Immature natural killer cell (primary cell): ENCODE measurements at places on chromosomes 3 and 15.

GRCh38 chr15:90817117-90818057 is 51.0 kb upstream of the FURIN start:
- no peak for DNase-seq

GRCh38 chr15:41832875-41833274 is 5.0 kb downstream of the JMJD7 start:
- DNase-seq, result no peak

- no peak for DNase-seq
Observed at GRCh38 chr3:183291497-183292031, 38.5 kb downstream of the B3GNT5 start.

- no peak for DNase-seq
Observed at GRCh38 chr3:57158813-57159738, 6.1 kb downstream of the IL17RD start.

- DNase-seq, result no peak
Observed at GRCh38 chr3:148896062-148896461, 31.0 kb downstream of the CPA3 start.

GRCh38 chr15:77988347-77989295 is 88.9 kb downstream of the TBC1D2B start:
- no peak for DNase-seq

GRCh38 chr15:41999290-42000285 is 21.3 kb downstream of the PLA2G4E start:
- no peak for DNase-seq

DNA sequence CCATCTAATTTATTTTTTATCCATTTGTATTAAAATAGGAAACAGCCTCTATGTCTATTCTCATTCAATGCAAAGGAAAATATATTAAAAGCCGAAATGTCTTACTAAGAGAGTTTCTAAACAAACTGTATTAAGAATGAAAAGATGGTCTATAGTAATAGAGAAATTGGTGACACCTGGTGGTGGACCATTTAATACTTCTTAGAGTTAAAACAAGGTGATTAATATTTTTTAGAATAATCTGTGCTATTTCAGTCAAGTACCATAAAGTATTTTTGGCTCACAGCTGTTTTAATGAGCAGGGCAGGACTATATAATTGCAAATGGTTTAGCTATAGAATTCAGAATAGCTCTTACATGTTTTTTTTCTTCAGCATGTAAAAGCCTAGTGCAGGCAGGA is 55.7 kb downstream of the SYNPR start:
- no peak for DNase-seq

GRCh38 chr15:34043391-34043790 is 4.4 kb upstream of the AVEN start:
- no peak for DNase-seq

GRCh38 chr3:12114251-12114650 is 44.5 kb downstream of the TIMP4 start:
- no peak for DNase-seq

- DNase-seq, result no peak
Observed at GRCh38 chr3:115922681-115923347, 299.5 kb downstream of the GAP43 start.

GRCh38 chr15:64156652-64157331 is 5.3 kb downstream of the SNX22 start:
- DNase-seq, result no peak

GRCh38 chr3:64799606-64800005 is 111.8 kb upstream of the ADAMTS9 start:
- no peak for DNase-seq

- no peak for DNase-seq
Observed at GRCh38 chr3:65776081-65776480, 262.6 kb downstream of the MAGI1 start.

DNA sequence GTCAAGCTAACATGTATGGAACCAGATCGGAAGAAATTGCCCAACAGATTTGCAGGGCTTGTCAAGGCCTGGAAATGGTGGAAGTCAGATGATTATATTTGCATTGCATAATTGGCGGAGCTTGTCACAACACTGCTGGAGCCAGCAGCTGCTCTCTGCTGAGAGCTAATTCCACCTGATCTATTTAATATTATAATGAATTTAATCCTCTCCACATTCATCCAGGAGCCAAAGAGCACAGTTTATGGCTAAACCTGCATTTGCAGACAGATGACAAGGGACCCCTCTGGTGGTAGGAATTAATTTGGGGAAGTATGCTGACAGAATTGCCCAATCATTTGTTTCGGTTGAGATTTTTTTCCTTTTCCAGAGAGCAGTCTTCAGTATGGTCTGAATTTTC is 730.2 kb downstream of the TUSC7 start:
- DNase-seq, result no peak

DNA sequence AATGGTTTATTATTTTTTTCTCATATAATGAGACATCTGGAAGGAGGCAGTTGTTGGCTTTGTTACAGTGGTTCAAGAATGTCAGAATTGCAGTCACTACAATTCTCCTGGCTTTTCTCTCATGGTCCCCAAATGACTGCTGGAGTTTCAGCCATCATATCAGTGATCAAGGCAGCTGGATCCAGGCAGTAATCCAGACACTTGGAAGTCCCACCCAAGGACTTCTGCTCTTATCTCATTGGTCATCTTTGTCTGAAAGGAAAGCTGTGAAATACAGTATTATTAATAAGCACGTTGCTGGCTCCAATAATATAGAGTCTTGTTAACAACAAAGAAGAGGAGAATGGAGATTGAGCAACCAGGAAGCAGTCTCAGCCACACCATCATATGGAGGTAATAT is 22.9 kb upstream of the MED12L start:
- no peak for DNase-seq

DNA sequence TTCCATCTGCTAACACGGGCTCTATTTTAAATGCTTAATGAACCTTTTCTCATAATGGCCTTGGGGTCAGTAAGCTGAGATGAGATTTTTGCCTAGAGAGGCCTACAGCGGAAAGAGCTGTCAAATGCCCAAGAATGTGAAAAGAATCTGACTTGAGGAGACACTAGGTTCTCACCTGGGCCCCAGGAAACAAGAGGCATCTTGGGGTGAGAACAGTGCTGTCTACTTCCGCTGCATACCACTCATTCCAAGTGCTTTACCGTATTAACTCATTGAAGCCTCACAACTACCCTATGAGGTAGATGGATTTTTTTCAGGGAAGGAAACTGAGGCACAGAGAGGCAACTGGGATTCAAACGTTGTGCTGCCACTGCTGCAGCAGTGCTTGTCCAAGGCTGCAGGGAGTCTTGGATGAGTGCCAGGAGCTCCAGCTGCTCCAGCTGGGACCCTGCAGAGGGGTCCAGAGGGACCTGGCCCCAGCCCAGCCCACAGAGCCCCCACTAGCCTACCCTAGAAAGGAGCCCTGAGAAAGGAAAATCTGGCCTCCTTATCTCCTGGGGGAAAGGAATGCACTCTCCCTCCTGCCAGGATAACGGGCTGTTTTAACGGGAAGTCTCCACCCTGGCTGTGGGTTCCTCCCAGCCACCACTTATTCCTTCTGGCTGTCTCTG is 68.4 kb downstream of the SLC12A8 start:
- no peak for DNase-seq

- DNase-seq, result no peak
Observed at GRCh38 chr3:10389339-10389738, 68.4 kb upstream of the SEC13 start.

DNA sequence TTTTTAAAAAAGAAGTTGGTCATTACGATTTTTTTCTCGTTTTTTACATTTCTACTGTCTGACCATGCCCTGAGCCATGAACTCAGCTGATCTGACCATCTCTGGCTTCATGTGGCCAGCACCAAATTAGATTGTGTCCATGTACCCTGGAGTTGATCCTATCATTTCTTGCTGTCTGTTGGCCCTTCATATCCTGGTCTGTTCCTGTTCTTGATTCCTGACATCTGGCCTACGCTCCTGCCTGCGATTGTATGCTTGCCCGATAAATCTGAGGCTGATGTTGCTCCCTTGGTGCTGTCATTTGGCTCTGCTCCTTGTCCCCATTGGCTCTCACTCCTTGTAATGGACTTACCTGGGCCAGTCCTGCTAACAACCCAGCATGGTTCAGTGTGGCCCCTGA is 89.8 kb upstream of the IGSF10 start:
- DNase-seq, result no peak

DNA sequence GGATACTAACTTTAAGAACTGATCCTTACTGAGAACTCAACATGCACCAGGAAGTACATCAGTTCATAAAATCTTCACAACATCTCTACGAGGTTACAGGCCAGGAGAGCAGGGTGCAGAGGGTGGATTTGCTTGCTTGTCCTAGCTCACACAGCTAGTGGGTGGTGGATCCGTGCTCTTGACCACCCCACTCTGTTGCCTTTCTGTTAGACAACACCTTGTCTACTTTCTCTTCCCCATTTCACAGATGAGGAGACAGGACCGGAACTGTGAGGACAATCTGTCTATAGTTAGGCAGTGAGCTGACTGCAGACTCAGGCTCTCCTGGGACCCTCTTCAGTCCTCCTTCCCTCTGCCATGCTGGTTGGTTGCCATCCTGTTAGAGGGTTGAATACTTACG is 221.7 kb upstream of the TLE3 start:
- no peak for DNase-seq

GRCh38 chr3:184459355-184459754 is 79.5 kb downstream of the CHRD start:
- no peak for DNase-seq

DNA sequence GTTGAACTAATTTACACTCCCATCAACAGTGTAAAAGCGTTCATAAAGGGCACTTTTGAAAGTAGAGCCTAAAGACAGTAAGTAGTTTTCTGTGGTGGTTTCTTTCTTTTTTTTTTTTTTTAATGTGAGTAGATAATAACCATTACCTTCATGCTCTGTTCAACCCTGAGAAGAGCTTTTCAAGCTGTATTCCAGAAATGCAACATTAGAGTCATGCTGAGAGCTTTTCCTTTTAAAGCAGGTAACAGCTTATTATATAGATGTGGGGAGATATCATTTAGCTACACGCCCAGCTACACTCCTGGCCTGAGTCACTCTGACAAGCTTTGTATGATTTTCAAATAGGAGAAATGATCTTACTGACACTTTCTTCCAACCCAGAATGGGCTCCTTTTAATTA is 96.2 kb upstream of the ARHGEF26 start:
- no peak for DNase-seq

DNA sequence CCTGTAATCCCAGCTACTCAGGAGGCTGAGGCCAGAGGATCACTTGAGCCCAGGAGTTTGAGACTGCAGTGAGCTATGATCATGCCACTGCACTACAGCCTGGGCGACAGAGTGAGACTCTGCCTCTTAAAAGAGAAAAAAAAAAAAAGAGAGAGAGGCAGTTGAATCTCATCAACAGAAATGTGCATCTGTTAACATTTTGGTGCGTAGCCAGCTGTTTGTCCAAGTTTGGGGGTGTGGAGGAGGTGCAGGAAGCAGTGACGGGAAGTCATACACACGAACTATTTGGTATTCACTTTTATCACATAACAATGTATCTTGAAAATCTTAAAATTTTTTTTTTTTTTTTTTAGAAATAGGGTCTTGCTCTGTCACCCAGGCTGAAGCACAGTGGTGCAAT is 18.2 kb upstream of the CEMIP start:
- no peak for DNase-seq

DNA sequence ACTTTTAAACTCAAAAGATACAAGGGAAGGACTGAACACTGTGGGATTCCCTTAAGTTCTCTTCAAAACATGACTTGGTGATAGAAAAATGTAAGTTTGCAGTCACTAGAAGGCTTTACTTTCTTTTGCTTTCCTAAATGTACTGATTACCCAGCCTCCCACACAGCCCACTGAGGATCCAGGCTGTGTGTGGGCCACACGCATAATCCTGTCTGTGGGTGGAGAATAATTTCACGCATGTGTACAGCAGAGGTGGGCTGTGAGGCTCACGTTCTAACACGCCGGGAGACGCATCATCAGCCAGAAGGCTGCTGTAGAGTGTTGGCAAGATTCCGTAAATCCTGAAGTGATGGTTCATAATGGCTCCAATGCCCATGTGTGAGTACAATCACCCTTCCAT is 165.5 kb downstream of the CLSTN2 start:
- no peak for DNase-seq
